ENCODE measurements at places on chromosomes 4 and X. TPM values are rescaled to one million over a fixed set of nuclear protein-coding genes. Genes with fewer than 3 reads are reported as not detected.
A peak's percentile ranks its signal among the peaks of the same experiment; 100 is the strongest.

Gene GUCY1A1
- 23.4 TPM for total RNA-seq

Gene NKX3-2
- 1.3 TPM for total RNA-seq

Gene ATP2B3
- not detected for total RNA-seq

DNA sequence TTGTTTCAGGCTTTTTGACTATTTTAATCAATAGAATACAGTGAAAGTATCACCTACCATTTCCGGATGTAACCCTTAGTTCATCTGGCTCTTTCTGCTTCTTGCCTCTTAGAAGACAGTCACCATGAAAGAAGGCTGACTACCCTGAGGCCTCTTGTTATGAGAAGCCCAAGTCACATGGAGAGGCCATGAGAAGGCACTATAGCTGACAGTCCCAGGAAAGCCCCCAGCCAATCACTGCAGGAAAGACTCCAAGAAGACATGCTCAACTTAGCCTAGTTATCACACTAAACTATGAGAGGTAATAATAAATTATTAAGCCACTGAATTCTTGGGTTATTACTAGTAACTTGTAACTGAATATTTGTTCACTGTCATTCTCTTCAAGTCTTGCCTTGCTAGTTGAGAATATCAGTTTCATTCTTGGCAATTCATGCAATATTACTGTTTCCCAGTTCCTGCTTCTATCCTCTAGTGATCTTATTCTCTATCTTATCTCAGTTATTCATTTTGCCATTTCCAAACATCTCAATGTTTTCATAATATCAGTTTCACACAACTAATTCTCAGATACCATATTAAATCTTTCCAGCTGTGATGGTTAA, 57.1 kb upstream of the GUCY1A1 start:
- no peak for DNase-seq

GRCh38 chrX:21838937-21839333, 482 bp upstream of the MBTPS2 start:
- peak; percentile 68 for DNase-seq

DNA sequence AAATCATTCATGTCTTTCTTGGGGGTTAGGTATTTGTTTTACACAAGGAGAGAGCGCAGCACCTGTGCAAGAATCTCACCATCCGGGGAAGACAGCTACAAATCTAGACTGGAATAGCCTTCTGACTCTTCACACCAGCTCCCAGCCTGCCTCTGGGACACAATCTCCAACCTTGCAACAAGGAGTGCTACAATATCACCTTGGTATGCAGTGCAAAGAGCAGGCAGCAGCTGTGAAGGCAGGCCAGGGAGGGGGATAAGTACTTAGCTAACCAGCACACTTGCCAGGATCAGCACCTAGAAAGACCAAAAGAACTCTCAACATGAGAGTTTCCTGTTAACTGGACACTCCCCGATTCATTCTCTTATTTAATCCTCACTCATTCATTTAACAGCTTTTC, 235.3 kb downstream of the AR start:
- DNase-seq = no peak

DNA sequence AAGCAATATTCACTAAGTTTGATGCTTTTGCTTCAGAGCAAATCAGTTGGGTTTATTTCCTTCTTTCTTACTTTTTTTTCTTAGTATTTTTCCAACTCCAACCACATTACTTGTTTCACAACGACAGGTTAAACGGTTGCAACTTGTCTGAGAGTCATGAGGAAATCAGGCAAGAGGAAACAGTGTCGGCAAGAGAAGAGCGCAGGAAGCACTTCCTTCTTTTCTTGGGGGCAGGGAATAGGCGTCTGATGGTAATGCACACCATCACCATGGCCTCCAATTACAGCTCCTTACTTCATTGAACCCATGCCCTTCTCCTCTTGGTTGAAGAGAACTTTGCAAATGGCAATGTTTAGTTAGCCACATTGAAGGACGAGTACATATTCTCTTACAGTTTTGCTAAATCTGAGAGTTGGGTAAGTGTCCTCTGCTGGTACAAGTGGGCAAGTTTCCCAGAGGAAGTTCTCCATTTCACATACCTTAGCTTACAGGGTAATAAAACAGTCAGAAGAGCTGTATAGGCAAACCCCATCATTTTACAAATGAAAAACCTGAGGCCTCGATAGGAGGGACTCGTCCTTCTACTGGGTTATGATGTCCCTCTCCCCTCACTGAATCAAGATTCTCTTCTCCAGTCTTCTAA, 8.3 kb upstream of the CXCL8 start:
- DNase-seq = no peak

DNA sequence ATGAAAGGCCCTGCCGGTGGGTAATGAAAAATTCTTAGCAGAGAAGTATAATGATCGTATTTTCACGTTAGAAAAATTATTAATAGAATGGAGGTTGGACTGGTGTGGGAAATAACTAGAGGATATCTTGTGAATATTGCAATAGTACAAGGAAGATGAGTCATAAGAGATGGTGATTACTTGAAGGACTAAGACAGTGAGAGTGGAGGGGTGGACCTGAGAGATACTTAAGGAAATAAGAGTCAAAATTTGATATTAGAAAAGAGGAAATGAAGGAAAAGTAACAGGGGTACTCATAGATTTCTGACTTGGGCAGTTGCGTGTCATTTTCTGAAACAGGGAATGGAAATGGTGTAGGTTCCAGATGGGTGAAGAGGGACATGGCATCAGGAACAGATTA, 1.7 kb upstream of the USP53 start:
- DNase-seq = peak; percentile 41

All from fibroblast of lung (primary cell).